Dermis blood vessel endothelial cell (primary cell): ENCODE measurements at places on chromosomes 2 and 18.

- no peak for DNase-seq
These were observed 109.4 kb downstream of the ZNF516 start for GRCh38 chr18:76385681-76385975.

- no peak for DNase-seq
These were observed 2.9 kb upstream of the MEIS1 start for GRCh38 chr2:66431846-66432587.

GRCh38 chr18:23391156-23391555 is 61.9 kb upstream of the RIOK3 start:
- DNase-seq: no peak

GRCh38 chr2:154696369-154696768 is 2.1 kb upstream of the KCNJ3 start:
- DNase-seq: no peak

DNA sequence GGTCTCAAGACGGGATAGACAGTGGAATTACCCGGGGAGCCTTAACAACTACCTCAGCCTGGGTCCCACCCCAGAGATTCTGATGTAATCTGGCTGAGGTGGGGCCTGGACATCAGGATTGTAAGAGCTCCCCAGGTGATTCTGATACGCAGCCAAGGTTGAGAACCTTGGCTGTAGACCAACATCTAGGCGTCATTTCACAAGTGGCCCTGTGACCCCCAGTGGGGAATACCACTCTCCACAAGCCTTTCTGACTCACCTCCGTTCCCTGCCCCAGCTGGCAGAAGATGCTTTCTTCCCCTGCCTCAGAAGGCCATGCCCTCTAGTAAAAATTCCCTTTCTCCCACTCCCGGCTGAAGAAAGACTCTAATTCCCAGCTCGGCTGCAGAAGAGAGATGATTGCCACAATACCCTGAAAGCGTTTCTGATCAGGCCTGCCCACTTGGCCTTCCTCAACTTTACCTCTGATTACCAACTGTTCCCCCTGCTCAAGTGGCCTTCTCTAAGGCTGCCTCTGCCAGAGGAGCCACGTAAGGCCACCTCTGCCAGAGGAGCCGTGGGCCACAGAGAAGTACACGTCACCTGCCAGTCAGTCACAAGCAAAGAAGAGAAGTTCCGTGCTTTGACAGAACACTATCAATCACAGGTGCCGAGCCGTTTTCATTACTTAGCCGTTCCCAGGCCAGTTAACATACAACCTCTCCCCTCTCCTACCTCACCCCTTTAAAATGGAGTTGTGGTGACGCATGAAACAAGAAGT is 116.8 kb upstream of the PKDCC start:
- DNase-seq: no peak

GRCh38 chr18:23878336-23878900 is 136.1 kb upstream of the TTC39C start:
- no peak for DNase-seq

GRCh38 chr2:81247648-81248047 is 943.1 kb upstream of the LRRTM1 start:
- no peak for DNase-seq

DNA sequence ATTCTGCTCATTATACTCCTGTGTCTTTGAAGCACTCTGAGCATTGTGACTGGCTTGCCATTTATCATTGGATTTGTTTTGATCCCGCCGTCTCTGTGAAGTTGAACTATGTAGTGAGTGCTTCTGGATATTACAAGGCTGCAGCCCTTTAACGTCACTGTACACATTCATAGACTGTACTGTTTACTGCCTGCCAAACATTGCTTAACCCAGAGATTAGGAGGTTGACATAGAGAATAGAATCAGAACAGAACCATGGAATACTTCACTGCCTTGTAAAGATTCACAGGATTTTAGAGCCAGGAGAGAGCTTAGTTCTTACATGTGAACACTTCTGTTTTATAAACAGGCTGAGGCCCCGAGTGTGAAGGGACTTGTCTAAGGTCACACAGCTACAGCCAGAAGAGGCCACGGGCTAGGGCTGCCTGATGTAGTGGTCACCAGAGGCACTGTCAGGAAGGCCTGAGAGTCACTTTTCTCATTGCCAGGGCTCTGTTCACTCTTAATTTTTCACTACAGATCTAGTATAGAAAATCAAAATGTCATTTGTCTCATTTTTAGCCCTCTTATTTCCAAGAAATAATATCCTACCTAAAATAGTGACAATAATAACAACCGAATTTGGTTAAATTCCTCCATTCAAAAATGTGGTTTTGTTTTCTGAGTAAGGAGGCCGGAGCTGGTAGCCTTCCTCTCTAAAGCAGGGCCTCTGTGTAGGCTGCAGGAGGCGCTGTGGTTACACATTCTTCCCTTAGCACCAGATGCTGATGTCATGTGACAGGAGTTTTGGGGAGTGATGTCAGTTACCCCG is 87.9 kb downstream of the UGGT1 start:
- DNase-seq: peak; percentile 84

DNA sequence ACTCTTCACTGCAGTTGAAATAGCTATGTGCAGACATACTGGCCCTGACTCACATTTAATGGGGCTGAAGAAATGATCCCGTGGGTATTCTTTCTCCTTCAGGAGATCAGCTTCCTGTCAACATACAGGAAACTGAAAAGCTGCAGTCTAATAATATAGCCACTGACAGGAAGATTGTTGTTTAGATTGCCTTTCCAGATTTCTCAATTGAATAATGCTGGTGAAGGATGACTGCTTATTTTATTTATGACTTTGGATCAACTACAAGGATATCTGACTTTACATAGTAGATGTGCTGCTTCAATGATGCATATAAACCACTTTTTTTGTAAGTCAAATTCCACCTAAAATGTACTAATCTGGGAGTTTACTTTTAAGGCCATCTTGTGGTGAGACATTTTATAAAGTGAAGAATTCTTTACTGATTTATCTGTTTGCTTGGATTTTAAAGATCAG is 93.4 kb upstream of the MAP4K3 start:
- DNase-seq: peak; percentile 82

DNA sequence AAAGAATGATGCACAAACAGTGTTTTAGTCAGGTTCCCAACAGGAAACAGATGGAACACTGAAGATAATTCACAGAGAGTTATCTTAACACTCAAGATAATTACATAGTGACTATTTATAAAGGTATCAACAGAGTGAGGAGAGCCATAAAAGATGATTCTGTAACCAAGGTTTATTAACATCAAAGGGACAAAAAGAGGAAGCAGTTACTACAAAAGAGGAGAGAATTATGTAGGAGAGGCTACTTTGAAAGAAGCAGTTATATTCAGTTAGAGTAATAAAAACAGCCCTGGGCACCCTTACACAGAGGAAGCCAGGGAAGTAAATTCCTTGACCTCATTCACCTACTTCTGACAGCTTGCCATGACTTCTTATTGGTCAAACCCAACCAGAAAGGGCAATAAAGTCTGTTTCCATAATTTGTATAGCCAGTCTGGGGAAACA is 326.5 kb upstream of the SLC39A10 start:
- DNase-seq: no peak

DNA sequence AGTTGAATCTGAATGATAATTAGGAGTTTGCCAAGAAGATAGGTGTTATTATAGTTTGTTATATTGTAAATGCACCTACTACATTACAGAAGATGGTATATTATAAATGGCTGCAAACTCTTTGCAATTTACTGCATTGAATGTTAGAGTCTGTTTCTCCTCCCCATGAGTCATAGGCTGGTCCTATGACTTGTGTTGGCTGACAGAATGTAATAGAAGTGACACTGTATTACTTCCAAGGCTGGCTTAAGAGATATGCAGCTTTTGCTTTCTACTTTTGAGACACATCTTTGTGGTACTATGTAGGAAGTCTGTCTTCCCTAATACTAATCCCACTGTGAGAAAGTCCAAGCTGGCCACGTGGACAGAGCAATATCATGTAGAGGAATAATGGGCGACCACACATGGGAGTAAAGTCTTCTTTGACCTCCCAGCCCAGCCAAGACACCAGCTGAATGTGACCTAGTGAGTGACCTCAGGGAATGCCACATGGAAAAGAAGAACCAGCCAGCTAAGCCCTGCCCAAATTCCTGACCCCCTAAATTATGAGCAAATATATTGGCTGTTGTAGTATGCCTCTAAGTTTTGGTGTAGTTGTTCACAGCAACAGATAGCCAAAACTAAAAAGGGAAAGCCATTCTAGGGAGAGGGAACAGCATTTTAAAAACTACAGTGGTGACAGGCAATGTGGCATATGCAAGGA is 6.8 kb upstream of the DDX1 start:
- DNase-seq: peak; percentile 15
